ENCODE measurements at places on chromosomes 2 and 18. TPM values are rescaled to one million over a fixed set of nuclear protein-coding genes. Genes with fewer than 3 reads are reported as not detected.

The CTAGE1 gene
- not detected for total RNA-seq

GRCh38 chr2:97785818-97786217 lies 72.4 kb downstream of the ZAP70 start:
- H3K27me3 ChIP-seq = no peaks in the 10 kb centered on the region
- no peak overlapping the region for H3K27ac ChIP-seq
- no peak overlapping the region for H3K4me3 ChIP-seq
- DNase-seq = no peak
- H3K36me3 ChIP-seq = peaks cover 62% of the 10 kb centered on the region
- no peaks in the 10 kb centered on the region for H3K4me1 ChIP-seq

- H3K4me1 ChIP-seq = no peaks in the 10 kb centered on the region
- H3K4me3 ChIP-seq = no peak overlapping the region
- no peak for DNase-seq
- H3K27me3 ChIP-seq = no peaks in the 10 kb centered on the region
Measured at GRCh38 chr2:223034221-223034975, 17.6 kb upstream of the KCNE4 start.

GRCh38 chr18:79224381-79224780 lies 155.2 kb downstream of the ATP9B start:
- H3K4me1 ChIP-seq = no peaks in the 10 kb centered on the region
- peaks cover 6% of the 10 kb centered on the region for H3K36me3 ChIP-seq

The OTOF gene
- total RNA-seq = 3.6 TPM

- H3K4me3 ChIP-seq = peak overlapping the region; percentile 100
- DNase-seq = peak; percentile 68
- H3K27ac ChIP-seq = peak overlapping the region; percentile 92
- peaks cover 49% of the 10 kb centered on the region for H3K4me1 ChIP-seq
- H3K27me3 ChIP-seq = no peaks in the 10 kb centered on the region
- H3K36me3 ChIP-seq = no peaks in the 10 kb centered on the region
Measured at GRCh38 chr18:46174342-46175041, 70.3 kb downstream of the HAUS1 start.

DNA sequence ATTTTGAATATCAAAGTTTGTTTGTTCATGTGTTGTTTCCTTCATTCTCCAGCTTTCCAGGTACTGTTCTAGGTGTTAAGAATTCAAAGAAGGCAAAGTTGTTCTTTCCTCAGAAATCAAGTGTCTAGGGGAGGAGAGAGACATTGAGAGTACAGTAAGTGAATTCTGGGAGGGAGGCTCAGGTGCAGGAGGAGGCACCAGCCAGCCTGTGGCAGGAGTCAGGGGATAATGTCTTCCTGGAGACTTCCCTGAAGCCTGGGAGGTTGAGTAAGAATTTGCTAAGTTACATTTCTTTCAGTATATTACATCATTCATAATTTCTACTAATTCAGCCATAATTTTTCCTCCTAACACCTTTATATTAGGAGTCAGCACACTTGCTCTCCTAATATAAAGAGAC lies 462.1 kb downstream of the TDRD15 start:
- DNase-seq = no peak
- no peaks in the 10 kb centered on the region for H3K4me1 ChIP-seq
- no peak overlapping the region for H3K27ac ChIP-seq
- H3K4me3 ChIP-seq = no peak overlapping the region
- no peaks in the 10 kb centered on the region for H3K36me3 ChIP-seq
